Right cardiac atrium (tissue), 5 donors: ENCODE measurements at places on chromosomes 2 and 18. TPM values are rescaled to one million over a fixed set of nuclear protein-coding genes. Genes with fewer than 3 reads are reported as not detected.

TMEM200C gene
- 8.4 TPM for total RNA-seq

DNA sequence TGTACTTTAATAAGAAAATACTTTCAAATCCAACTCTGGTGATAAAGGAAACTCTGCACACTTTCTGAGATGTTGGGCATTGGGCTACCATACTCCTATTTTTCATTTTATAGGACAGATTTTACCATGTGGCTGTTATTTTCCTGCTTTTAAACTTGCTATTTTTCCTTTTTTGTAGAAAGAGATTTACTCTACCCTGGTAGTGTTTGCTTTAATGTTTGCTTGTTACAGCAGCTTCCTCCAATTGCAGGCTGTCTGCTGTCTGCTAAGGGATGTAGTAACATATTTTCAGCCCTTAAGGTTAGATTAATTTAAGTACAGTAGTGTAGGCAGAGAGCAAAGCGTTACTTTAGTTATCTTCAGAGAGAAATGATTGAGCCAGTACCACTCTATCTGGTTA, 38.6 kb downstream of the MARCHF7 start:
- DNase-seq, result no peak

DNA sequence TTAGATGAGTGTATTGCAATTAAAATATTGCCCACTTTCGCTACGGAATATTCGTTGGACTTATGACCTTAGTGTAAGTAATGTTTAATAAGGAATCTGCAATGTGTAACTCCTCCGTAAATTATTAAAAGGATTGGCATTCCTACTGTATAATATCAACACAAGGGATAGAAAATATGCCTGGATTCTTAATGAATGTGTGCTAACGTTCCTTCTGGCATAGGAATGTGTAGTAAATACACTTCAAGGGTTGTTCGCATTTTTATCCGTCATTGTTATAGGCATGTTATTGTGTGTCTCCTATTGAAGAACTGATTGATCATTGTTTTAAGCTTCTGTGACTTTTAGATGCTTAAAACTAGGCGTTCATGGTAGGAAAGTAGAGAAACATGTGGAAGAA, 134.5 kb downstream of the NEDD4L start:
- no peak for DNase-seq

DNA sequence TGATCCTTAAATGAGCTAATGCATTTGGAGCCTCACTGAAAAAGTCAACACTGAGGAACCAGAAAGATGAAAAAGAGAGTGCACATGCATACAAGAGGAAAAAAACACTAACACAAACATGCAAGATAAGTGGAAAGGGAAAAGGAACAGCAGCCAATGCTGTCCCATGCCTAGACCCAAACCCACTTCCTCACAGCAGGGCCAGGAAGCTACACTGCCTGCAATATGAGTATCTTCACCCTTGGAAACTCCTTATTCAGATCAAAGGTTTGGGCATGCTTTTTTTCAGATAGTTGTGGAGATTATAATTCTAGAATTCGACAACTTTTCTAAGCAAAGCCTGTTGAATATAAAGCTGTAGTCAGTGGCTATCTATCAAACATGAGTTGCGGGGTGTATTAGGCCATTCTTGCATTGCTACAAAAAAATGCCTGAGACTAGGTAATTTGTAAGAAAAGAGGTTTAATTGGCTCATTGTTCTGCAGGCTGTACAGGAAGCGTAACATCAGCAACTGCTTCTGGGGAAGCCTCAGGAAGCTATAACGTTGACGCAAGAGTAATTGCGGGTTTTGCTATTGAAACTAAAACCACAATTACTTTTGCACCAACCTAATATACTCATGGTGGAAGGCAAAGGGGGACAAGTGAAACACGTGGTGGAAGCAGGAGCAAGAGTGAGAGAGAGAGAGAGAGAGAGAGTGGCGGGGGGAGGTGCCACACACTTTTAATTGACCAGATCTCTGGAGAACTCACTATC, 138.2 kb downstream of the MBD2 start:
- no peak for DNase-seq
